ENCODE measurements at places on chromosomes 3 and 15.

DNA sequence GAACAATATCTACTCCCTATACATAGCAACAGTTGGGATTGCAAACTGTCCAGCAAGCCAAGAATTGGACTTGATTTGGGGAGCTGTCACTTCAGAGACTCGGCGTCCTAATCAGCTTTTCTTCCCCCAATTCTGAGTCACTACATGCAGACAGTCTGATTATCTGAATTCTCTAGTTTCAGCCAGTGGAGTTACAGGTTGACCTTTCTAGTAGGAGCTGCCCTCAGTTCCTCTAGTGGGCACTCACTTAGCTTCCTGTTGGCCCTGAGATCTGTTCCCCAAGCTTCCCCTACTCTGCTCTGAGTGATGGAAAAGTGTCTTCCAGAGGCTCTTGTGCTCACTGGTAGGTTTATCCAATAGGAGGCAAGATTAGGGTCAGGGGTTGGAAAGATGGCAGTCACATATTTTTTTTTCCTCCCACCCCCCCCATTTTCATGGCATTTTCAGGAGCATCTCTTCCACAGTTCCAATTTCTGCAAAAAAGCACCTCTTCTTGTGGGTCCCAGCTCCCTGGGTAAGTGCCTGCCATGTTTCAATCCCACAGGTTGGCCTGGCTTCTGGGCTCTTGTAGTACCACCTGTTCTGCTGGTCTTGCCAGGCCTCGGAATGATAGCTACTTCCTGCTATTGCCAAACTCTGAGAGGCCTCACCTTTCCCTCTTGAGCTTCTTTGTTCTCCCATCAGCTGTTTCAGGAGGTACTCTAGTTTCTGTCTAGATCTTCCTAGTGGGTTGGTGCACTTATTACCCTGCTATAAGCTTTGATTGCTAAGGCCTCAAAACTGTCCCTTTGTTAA is 182.2 kb downstream of the RAP2B start:
- no peak for DNase-seq

DNA sequence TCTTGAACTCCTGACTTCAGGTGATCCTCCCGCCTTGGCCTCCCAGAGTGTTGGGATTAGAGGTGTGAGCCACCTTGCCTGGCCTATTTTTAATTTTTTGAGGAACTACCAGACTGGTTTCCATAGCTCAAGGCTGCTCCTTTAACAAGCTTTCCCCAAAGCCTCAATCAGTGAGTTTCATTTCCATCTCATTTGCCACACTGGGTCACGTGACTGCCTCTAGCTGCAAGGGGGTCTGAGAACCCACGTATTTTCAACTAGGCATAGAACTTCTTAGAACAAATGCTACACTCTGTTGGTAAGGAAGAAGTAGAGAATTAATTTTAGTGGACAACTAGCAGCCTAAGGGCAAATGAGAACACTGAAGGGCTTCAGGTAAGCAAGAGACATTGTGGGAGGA is 3.1 kb upstream of the CD276 start:
- no peak for DNase-seq

DNA sequence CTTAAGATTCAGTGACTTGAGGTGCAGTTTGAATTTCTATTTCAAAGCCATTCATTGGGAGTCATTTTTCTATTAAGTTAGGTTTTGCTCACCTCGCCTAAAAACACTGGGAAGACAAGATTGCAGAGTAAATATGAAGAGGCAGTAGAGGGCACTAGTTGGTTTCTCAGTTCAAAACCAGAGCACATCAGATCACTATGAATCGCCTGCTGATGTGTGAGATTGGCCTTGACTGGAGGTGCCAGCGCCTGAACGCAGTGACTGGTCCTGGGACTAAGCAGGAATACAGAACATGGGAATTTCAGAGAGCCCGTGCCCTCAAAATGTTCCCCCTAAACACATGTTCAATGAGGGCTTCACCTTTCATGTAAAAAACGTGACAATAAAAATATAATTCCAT is 229.0 kb downstream of the ITPR1 start:
- DNase-seq = peak; percentile 26

GRCh38 chr3:164018500-164018899 is 1059.8 kb downstream of the SI start:
- no peak for DNase-seq

- no peak for DNase-seq
Measured at GRCh38 chr3:39166134-39166710, 12.8 kb upstream of the CSRNP1 start.

DNA sequence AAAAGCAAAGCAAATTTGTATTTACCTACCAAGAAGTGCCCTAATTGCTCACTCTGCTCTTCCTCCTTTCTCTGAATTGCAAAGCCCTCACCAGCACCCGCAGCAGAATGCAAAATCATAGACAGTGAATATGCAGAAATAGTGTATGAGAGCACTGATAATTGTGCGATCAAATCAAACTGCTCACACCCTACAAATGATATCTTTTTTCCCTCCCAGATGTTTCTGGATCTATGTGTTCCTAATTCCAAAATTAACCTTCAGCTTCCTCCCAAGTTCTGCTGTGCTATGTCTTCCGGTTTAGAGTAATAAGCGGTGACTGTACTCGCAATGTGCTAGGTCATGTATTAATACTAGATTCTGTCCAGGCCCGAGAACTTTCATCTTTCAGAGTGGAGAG is 3.4 kb downstream of the GHSR start:
- DNase-seq = no peak

GRCh38 chr3:124850212-124850611 is 37.0 kb downstream of the ITGB5 start:
- no peak for DNase-seq

DNA sequence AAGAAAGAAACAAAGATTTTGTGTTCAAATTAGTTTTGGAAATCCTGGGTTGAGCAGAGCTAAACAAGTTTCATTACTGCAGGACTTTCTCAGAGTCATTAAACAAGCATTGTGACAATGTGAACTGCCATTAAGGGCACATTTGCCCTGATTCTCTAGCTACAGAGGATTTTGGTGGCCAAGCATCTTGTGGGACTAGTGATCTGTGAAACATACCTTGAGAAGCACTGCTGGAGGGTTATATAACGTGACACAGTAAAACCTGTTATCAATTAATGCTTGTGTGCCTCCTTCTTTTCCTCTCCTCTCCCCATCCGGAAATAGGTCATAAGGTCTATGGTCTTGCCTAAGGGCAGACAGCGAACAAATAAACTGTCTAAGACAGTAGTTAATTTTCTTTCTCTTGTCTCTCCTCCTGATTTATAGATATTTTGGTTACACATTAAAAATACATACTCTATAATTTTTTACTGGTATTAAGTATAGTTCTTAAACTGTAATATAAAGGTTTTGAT is 167.3 kb upstream of the NANOGP8 start:
- no peak for DNase-seq
